ENCODE measurements at places on chromosomes 12 and 14. TPM values are rescaled to one million over a fixed set of nuclear protein-coding genes. Genes with fewer than 3 reads are reported as not detected.

The FGD4 gene
- 7.5 TPM for total RNA-seq

The MMP19 gene
- total RNA-seq = 20.8 TPM

The PRB2 gene
- total RNA-seq = not detected

The PZP gene
- not detected for total RNA-seq

The WSCD2 gene
- total RNA-seq = not detected

The RASSF9 gene
- 1.6 TPM for total RNA-seq

The GPR137C gene
- total RNA-seq = 0.58 TPM

The CLEC1B gene
- not detected for total RNA-seq

The PLXNC1 gene
- total RNA-seq = 9.8 TPM

The RNASE3 gene
- total RNA-seq = not detected

The CD163 gene
- not detected for total RNA-seq

The PIGH gene
- 12.2 TPM for total RNA-seq

The MVK gene
- 34.3 TPM for total RNA-seq

The TMEM253 gene
- not detected for total RNA-seq

The PLEKHH1 gene
- under 0.01 TPM for total RNA-seq

The FBLN5 gene
- total RNA-seq = 544 TPM

The ADAM21 gene
- total RNA-seq = under 0.01 TPM

Data from pericardium fibroblast (primary cell).